ENCODE measurements at places on chromosomes 1 and 21.

- no peak for DNase-seq
These were observed 151.4 kb upstream of the ZRANB2 start for GRCh38 chr1:71232166-71232763.

DNA sequence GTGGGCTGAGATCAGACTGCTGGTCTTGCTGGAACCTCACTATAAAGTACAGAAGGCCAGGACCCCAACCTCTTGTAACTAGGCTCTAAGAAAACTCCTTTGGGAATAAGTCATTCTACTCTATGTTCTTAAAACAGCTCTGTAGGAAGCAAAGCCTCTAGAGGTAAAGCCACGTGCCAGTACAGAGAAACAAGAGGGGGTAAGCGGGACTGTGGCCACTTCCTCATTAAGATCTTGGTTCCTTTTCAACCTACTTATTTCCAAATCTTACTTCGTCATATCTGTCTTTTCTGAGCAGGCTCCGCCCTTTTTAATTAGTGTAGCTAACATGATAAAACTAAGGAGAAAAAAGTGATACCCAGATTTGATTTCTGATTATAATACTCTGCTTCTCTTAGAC is 3.8 kb downstream of the NCSTN start:
- no peak for DNase-seq

GRCh38 chr1:223711173-223711572 is 1.2 kb upstream of the CAPN2 start:
- no peak for DNase-seq

DNA sequence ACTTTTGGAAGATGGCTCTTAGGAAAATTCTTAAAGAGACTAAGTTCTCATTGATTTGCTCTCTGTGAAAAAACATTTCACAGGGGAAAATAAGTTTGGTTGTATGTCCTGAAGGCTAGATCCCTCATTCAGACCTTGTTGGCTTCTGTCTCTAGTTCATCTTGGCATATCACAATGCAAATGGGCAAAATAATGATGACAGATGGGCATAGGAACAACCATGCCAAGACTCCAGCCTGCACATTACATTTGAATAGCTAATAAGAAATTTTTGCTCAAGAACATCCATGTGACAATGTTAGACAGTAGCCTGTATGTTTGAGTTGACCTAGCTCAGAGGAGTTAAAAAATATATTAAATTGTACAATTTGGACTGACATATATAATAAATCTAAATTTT is 292.9 kb downstream of the PLA2G4A start:
- DNase-seq: no peak

- DNase-seq: no peak
These were observed 149.7 kb upstream of the JUN start for GRCh38 chr1:58933599-58933926.

DNA sequence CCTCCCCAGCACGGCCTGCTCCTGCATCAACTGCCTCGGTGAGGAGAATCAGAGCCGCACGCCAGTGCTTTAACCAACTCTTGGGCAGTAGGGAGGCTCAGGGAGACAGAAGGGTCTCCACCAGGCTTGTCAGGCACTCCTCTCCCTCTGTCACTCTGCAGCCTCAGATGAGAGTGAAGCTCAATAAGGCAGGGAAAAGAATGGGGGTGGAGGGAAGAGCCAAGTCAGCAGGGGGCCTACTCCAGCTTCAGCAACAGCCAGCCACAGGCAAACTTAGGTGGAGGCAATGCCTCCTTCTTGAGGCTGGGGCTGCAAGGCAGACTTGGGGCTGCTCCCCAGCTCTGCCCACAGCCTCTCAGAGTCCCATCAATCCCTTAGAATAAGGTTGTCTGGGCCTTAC is 51.8 kb upstream of the A3GALT2 start:
- DNase-seq: no peak

DNA sequence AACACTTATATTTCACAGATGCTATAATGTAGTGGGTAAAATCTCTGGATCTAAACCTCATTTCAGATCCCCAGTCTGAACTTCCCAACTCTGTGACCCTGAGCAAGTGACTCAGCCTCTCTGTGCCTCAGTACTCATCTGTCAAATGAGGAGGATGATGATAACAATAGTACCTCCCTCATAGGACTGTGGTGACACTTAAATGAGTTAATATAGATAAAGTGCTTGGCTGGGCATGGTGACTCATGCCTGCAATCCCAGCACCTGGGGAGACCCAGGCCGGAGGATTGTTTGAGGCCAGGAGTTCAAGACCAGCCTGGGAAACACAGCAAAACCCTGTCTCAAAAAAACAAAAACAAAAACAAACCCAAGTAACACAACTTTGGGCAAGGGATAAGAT is 4.7 kb upstream of the ECE1 start:
- DNase-seq: peak; percentile 71

- peak; percentile 43 for DNase-seq
These were observed 15.8 kb upstream of the S100A11 start for GRCh38 chr1:152052606-152053005.

GRCh38 chr1:116078699-116079223 is 32.4 kb upstream of the MAB21L3 start:
- no peak for DNase-seq

- no peak for DNase-seq
These were observed 15.3 kb upstream of the RNF187 start for GRCh38 chr1:228471762-228472398.

- no peak for DNase-seq
These were observed 81.6 kb upstream of the CACHD1 start for GRCh38 chr1:64388336-64388735.

DNA sequence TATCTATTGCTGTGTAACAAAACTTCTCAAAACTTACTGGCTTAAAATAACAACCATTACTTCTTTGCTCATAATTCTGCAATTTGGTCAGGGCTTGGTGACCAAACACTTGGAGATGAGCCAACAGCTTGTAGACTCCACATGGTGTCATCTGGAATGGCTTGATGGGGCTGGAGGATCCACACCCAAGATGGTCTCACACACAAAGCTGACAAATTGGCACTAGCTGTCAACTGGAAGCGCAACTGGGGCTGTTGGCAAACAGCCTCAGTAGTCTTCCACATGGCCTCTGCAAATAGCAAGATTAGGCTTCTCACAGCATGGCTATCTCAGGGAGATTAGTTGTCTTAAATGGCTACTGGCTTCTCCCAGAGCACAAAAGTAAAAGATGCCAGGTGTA is 27.1 kb upstream of the MTF2 start:
- no peak for DNase-seq

DNA sequence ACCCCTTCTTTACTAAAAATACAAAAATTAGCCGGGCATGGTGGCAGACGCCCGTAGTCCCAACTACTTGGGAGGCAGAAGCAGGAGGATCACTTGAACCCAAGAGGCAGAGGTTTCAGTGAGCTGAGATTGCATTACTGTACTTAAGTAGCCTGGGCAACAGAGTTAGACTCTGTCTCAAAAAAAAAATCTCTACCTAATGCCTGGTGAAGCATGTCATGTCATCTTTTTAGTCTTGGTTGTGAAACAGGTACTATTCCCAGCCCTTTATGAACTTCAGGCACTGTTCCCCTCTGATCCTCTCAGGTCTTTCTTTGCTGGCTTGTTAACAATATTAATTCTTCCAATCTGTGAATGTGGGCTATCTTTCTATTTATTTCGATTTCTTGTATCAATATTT is 22.1 kb downstream of the PRRC2C start:
- DNase-seq: no peak

- DNase-seq: no peak
These were observed 1.7 kb upstream of the CLDN14 start for GRCh38 chr21:36481639-36482038.

DNA sequence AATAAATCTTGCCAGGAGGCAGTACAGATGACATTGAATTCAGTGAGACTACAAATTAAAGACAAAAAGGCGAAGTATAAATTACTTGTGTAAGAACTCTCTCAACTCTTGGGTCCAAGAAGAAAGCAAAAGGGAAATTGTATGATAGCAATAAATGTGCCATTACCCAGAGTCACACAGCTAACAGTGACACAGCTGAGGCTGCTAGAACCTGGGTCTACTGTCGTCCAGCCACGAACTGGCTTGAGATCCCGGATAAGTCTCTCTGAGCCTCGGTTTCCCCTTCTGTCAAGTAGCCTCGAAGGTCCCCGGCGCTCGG is 362 bp upstream of the ROR1 start:
- DNase-seq: no peak

- no peak for DNase-seq
These were observed 96.3 kb downstream of the ST3GAL3 start for GRCh38 chr1:43803646-43804045.

DNA sequence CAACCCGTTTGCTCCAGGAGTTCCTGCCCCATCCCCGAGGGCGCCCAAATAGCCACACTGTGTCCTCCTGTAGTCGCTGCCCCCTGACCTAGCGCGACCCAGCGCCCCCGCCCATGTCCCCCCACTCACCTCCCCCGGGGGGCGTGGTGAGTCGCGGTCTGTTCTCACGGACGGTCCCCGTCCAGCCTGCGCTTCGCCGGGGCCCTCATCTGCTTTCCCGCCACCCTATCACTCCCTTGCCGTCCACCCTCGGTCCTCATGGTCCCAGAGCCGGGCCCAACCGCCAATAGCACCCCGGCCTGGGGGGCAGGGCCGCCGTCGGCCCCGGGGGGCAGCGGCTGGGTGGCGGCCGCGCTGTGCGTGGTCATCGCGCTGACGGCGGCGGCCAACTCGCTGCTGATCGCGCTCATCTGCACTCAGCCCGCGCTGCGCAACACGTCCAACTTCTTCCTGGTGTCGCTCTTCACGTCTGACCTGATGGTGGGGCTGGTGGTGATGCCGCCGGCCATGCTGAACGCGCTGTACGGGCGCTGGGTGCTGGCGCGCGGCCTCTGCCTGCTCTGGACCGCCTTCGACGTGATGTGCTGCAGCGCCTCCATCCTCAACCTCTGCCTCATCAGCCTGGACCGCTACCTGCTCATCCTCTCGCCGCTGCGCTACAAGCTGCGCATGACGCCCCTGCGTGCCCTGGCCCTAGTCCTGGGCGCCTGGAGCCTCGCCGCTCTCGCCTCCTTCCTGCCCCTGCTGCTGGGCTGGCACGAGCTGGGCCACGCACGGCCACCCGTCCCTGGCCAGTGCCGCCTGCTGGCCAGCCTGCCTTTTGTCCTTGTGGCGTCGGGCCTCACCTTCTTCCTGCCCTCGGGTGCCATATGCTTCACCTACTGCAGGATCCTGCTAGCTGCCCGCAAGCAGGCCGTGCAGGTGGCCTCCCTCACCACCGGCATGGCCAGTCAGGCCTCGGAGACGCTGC is 1.1 kb downstream of the HTR6 start:
- no peak for DNase-seq

DNA sequence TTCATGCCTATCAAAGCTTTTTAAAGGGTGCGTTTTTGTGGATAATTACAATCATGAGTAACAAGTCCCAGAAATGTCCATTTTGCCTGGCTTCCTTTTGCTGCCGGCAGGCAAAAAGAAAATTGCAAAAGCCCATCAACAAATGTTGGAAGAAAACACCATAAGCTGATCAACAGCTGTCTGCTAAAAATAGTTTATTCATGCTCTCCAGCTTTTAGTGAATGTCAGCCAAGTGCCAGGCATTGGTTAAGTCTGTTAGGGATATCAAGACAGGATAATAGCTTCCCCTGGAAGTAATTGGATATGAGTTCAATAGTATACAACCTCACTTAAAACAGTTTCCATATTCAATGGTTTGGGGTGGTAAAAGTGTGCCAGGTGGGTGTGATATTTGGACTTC is 13.6 kb upstream of the AGMAT start:
- no peak for DNase-seq

GRCh38 chr1:23736437-23737134 is 6.7 kb upstream of the ELOA start:
- DNase-seq: no peak

GRCh38 chr1:150210706-150211105 is 25.2 kb downstream of the ANP32E start:
- no peak for DNase-seq

DNA sequence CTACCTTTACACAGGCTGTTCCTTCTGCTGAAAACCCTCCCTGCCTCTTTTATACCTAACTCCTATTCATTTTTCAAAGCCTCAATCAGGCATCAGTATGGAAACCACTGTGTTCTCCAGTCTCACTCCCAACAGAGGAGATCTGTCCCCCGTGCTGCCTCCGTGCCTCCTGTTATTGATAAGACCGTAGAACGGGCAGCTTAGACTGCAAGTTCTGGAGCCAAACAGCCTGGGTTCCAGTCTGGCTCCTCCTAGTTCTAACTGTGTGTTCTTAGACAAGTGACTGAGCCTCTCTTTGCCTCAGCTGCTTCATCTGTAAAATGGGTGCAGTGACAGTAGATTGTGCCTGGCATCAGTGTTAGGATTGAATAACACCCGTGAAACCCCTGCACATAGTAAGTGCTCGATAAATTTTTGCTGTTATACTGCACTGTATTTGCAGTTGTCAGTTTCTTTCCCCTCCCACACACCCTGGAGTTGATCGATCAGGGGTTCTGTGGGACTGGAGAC is 17.0 kb upstream of the IFFO2 start:
- DNase-seq: no peak

DNA sequence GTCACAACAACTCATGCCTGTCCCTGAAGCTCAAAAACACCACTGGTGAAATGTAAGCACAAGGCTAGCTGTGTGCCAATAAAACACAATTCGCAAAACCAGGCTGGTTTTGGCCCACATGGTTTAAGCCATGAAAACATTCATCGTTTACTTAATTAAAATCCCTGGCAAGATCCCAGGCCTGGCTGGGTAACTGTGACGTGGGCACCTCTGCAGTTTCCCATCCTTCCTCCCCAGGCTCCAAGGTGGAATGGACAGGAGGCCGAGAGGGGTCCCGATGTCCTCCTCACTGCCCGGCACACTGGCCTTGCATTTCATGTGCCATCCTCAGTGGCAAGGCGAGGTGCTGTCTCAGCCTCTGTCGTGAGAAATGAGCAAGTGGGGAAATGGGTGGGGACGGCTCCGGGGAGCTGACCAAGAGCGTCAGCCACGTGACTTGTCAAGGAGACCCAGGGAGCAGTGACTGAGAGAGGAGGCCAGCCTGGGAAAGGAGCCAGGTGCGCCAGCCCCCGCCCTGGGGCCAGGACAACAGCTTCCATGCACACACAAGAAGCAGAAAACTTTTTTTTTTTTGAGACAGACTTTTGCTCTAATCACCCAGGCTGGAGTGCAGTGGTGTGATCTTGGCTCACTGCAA is 153.1 kb upstream of the RAB4A start:
- no peak for DNase-seq

- DNase-seq: no peak
These were observed 53.3 kb upstream of the SEC16B start for GRCh38 chr1:178023181-178023618.

DNA sequence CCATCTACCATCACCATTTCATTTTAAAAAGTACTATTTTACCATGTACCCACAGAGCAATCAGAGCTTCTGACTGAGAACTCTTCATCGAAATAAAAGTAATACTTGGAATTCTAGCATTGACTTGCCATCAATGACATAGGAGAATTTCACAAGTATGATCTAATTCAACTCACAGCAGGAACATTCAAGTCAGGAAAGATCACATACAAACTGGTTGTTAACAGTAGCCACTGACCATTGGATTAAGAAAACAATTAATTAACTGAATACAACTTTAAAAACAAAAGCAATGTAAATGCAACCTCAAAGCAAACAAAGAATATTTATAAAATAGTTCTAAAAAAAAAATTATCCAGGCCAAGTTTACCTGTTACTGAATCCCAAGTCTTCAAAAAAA is 18.8 kb downstream of the RNF115 start:
- DNase-seq: no peak

All from astrocyte (in vitro differentiated cells and primary cell).